ENCODE measurements at places on chromosomes 6 and 20.

DNA sequence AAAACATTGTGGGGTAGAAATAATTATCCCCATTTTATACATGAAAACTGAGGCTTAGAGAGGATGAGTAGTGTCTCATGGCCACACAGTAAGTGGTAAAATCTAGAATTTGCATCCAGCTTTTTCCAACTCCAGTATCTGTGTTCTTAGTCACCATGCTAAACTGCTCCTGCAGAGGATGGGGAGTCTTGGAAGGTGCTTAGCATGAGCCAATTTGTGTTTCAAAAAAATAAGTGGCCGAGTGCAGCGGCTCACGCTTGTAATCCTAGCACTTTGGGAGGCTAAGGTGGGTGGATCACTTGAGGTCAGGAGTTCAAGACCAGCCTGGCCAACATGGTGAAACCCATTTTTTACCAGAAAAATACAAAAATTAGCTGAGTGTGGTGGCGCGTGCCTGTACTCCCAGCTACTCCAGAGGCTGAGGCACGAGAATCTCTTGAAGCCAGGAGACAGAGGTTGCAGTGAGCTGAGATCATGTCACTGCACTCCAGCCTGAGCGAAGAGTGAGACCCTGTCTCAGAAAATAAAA, 2.4 kb downstream of the C6orf89 start:
- H3K36me3 ChIP-seq = peaks cover 6% of the 10 kb centered on the region
- H3K27me3 ChIP-seq = no peaks in the 10 kb centered on the region
- DNase-seq = no peak
- peaks cover 37% of the 10 kb centered on the region for H3K4me1 ChIP-seq
- H3K4me3 ChIP-seq = peak overlapping the region; percentile 91
- H3K27ac ChIP-seq = no peak overlapping the region

- H3K4me3 ChIP-seq = no peak overlapping the region
- H3K4me1 ChIP-seq = no peaks in the 10 kb centered on the region
- H3K27me3 ChIP-seq = no peaks in the 10 kb centered on the region
- no peak for DNase-seq
These were observed 379.9 kb upstream of the IRAK1BP1 start for GRCh38 chr6:78487401-78487800.

DNA sequence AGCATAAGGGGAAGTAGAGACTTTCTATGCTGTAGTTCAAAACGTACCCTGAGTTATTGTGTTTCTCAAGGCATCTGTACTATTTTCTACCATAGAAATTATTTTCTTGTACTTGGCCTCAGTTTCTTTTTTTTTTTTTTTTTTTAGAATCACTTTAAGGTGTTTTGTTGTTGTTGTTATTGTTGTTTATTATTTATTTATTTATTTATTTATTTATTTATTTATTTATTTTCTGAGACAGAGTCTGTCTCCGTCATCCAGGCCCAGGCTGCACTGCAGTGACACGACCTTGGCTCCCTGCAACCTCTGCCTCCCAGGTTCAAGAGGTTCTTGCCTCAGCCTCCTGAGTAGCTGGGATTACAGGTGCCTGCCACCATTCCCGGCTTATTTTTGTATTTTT, 179.1 kb downstream of the GRIK2 start:
- no peaks in the 10 kb centered on the region for H3K4me1 ChIP-seq
- no peak overlapping the region for H3K4me3 ChIP-seq
- H3K36me3 ChIP-seq = no peaks in the 10 kb centered on the region
- H3K27ac ChIP-seq = no peak overlapping the region

- DNase-seq = no peak
- H3K27ac ChIP-seq = no peak overlapping the region
These were observed 320.4 kb downstream of the LAMA2 start for GRCh38 chr6:129203190-129203900.

DNA sequence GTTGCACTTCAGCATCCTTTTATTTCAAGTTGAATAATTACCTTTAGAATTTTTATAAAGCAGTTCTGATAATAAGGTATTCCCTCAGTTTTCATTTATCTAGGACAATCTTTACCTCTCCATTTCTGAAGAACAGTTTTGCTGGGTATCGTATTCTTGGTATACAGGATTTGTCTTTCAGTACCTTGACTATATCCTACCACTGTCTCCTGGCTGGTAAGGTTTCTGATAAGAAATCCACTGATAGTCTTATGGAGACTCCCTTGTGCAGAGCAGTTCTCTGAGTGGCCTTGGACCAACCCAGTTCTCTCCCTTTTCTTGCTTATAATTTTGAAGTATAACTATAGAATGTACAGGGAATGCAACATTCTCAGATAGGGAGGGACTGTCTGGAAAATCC, 51.3 kb upstream of the SAMD3 start:
- DNase-seq = no peak
- H3K27me3 ChIP-seq = peaks cover 2% of the 10 kb centered on the region
- no peak overlapping the region for H3K27ac ChIP-seq
- no peak overlapping the region for H3K4me3 ChIP-seq

GRCh38 chr6:157253699-157254098, 69.6 kb downstream of the TMEM242 start:
- no peak for DNase-seq
- no peaks in the 10 kb centered on the region for H3K4me1 ChIP-seq
- H3K27me3 ChIP-seq = peaks cover 31% of the 10 kb centered on the region
- H3K27ac ChIP-seq = no peak overlapping the region
- no peak overlapping the region for H3K4me3 ChIP-seq
- no peaks in the 10 kb centered on the region for H3K36me3 ChIP-seq

GRCh38 chr20:39825524-39825923, 863.4 kb downstream of the DHX35 start:
- H3K4me1 ChIP-seq = no peaks in the 10 kb centered on the region
- no peak overlapping the region for H3K4me3 ChIP-seq
- DNase-seq = no peak
- H3K27me3 ChIP-seq = no peaks in the 10 kb centered on the region
- H3K27ac ChIP-seq = no peak overlapping the region

DNA sequence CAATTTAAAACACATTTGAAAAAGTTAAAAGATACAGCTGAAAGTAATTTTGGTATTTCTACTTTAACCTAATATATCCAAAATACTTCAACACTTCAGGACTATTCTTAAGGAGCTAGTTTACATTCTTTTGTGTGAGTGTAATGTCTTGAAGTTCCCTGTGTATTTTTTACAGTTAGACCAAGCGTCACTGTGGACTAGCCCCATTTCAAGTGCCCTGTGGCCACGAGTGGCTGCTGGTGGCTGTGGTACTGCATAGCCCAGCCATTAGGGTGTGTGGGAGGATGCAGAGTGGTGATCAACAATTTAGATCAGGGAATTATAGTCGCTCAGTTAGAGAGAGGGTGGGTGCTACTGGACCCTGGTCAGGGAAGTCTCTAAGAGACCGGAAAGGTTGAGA, 869 bp upstream of the CST5 start:
- H3K36me3 ChIP-seq = no peaks in the 10 kb centered on the region
- no peak overlapping the region for H3K4me3 ChIP-seq
- DNase-seq = no peak
- H3K27me3 ChIP-seq = no peaks in the 10 kb centered on the region
- no peaks in the 10 kb centered on the region for H3K4me1 ChIP-seq

- no peak for DNase-seq
- no peak overlapping the region for H3K27ac ChIP-seq
- no peak overlapping the region for H3K4me3 ChIP-seq
- H3K36me3 ChIP-seq = peaks cover 46% of the 10 kb centered on the region
- H3K27me3 ChIP-seq = no peaks in the 10 kb centered on the region
These were observed 32.8 kb downstream of the DYNLT1 start for GRCh38 chr6:158611541-158612370.

- no peak overlapping the region for H3K27ac ChIP-seq
- no peak overlapping the region for H3K4me3 ChIP-seq
- DNase-seq = no peak
- peaks cover 4% of the 10 kb centered on the region for H3K36me3 ChIP-seq
- H3K4me1 ChIP-seq = no peaks in the 10 kb centered on the region
These were observed 498.8 kb downstream of the CDKAL1 start for GRCh38 chr6:21033084-21033483.

DNA sequence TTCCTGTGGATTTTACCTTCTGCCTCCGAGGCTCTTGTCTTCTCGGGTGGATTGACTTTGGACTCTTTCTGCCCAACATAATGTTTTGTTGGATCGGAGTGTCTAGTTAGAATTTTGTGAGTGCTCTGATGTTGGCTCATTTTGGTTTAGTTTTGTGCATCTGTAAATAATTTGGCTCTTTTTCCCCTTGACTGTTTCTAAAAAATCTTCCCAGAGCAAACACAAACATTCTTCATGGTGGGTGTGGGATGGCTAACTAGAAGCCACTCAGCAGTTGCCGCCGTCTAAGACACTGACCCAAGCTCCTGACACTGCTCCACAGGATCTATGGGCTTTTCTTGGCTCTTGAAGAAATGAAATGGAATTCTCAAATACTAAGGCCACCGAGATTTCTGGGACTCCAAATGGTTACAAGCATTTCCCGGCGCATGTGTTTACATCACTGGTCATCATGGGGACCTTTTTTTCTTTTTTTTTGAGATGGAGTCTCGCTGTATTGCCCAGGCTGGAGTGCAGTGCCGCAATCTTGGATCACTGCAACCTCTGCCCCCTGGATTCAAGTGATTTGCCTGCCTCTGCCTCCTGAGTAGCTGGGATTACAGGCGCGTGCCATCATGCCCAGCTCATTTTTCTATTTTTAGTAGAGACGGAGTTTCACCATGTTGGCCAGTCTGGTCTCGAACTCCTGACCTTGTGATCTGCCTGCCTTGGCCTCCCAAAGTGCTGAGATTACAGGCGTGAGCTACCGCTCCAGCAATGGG, 92.0 kb upstream of the FRMD1 start:
- H3K36me3 ChIP-seq = no peaks in the 10 kb centered on the region
- no peaks in the 10 kb centered on the region for H3K4me1 ChIP-seq
- no peak for DNase-seq

DNA sequence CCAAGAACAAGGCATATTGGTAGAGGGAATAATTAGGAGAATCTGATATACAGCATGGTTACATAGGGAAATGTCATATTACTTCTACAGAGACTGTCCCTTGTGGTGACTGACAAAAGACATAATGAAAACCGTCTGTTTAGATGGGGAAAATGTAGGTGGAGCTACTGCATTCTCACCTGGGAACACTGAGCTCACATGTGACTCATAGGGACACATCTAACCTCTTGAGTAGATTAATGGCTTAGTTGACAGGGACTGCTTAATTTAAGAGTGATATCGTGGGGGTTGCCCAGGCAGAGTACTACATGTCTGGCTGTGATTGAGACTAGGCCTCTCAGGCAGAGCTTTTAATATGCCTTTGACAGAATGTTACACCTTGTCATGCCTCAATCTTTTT, 235.3 kb upstream of the ZFP64 start:
- H3K27me3 ChIP-seq = no peaks in the 10 kb centered on the region
- no peak overlapping the region for H3K27ac ChIP-seq
- DNase-seq = no peak
- peaks cover 3% of the 10 kb centered on the region for H3K36me3 ChIP-seq

DNA sequence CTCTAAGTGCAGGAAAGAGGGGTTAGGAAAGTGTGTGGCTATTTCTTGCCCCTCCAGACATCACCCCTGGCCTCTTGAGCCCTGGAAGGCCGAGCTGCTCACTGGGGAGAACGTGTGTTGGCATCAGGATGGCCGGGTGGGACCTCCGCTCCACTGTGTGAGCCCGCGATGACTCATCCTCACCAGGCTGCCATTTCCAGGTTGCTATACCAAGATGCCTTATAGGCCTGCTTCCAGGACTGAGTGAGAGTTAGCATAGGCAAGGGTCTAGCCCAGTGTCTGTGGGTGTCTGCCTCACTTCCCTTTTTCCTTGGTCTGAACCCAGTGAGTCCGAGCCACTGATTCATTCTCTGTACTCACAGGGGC, 105.0 kb downstream of the MRPL14 start:
- no peak overlapping the region for H3K27ac ChIP-seq
- no peaks in the 10 kb centered on the region for H3K36me3 ChIP-seq
- peaks cover 10% of the 10 kb centered on the region for H3K27me3 ChIP-seq
- no peaks in the 10 kb centered on the region for H3K4me1 ChIP-seq
- no peak for DNase-seq

GRCh38 chr6:170290296-170291128, at the start of gene DLL1:
TSS of gene DLL1 (minus strand) at chr6:170291078. CDS start at chr6:170290139, 939 bp downstream.
- H3K27me3 ChIP-seq = peaks cover 75% of the 10 kb centered on the region
- no peak for DNase-seq
- H3K4me1 ChIP-seq = peaks cover 50% of the 10 kb centered on the region
- H3K4me3 ChIP-seq = peak within 1 kb of the TSS; percentile 85

DNA sequence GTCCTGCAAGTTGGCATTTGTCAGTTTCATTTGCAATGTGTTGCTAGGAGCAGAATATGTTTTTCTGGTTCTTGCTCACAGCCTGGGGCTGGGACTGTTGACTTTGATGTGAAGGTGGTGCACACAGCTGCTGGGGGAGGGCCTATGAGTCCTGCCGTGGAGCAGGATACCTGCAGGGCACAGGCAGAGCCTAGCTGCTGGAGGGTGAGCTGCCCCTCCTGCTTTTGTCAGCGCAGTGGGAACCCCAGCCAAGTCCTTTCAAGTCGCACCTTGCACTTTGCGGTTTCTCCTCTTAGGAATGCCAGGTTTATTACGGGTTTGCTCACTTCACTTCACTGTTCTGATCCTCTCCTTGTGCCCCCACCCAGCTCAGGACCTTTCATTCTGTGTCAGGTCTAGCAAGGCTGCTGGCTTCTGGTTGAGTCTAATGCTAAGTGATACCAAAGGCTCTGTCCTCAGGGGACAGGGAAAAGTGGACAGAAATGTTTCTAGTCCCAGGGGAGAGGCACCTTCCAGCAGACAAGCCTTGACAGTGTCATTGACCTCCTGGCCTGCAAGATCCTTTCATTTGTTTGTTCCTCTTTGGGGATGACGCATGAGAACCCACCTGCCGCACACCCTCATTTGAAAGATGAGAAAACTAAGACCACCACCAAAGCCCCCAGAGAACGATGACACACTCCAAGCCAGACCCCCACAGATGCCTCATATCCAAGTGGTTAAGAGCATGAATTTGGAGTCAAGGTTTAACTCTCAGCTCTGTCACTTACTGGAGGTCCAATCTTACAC, 2.7 kb upstream of the SPO11 start:
- no peaks in the 10 kb centered on the region for H3K36me3 ChIP-seq
- no peak for DNase-seq
- no peak overlapping the region for H3K27ac ChIP-seq
- no peaks in the 10 kb centered on the region for H3K4me1 ChIP-seq
- peaks cover 38% of the 10 kb centered on the region for H3K27me3 ChIP-seq
